Umbilical cord (tissue), 2 donors: ENCODE measurements at places on chromosomes 3 and 15.

- no peak for DNase-seq
Observed at GRCh38 chr3:36817806-36818533, 53.6 kb upstream of the DCLK3 start.

- DNase-seq = no peak
Observed at GRCh38 chr3:142896201-142896755, 7.4 kb upstream of the PCOLCE2 start.

DNA sequence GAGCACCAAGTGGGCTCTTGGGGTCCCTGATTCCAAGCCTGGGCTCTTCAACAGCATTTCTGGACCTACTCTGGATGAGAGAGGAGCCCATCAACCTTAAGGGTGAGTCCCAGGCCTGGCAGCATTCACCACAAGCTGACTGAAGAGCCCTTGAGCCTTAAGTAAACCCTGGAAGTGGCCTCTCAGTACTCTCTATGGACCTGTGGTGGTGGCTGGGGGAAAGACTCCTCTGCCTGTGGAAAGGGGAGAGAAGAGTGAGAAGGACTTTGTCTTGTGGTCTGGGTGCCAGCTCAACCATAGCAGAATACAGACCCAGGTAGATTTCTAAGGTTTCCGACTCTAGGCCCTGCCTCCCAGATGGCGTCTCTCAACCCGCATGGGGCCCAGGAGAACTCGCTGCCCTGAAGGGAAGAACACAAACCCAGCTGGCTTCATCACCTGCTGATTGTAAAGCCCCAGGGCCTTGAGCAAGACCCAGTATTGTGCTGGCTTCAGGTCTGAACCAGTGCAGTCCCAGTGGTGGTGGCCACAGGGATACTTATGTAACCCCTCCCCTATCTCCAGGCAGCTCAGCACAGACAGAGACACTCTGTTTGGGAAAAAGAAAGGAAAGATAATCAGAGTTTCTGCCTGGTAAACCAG, 71.4 kb downstream of the TFDP2 start:
- no peak for DNase-seq

- DNase-seq = no peak
Observed at GRCh38 chr3:141440942-141441341, 45.9 kb upstream of the RASA2 start.

GRCh38 chr3:177835008-177835407, 637.7 kb upstream of the TBL1XR1 start:
- DNase-seq = no peak

GRCh38 chr3:115503394-115503793, 119.9 kb upstream of the GAP43 start:
- DNase-seq = peak; percentile 58

DNA sequence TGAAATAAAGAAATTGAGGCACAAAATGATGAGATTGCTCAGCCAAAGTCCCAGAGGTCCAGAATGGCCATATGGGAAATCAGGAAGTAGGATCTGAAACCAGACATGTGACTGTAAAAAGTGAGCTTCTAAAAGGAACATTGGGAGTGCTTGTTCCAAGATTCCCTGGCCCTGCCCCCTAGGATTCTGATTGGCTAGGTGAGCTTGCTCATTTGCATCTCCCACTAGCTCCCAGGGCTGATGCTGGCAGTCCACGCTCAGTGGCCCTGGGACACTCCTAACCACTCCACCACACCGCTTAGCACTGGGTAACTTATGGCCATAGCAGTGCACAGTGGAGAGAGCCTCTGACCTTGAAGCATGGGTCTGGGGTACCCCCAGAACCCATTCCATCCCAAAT, 326.7 kb downstream of the NTRK3 start:
- DNase-seq = no peak

GRCh38 chr3:64150623-64151207, 74.6 kb downstream of the PRICKLE2 start:
- DNase-seq = peak; percentile 99

DNA sequence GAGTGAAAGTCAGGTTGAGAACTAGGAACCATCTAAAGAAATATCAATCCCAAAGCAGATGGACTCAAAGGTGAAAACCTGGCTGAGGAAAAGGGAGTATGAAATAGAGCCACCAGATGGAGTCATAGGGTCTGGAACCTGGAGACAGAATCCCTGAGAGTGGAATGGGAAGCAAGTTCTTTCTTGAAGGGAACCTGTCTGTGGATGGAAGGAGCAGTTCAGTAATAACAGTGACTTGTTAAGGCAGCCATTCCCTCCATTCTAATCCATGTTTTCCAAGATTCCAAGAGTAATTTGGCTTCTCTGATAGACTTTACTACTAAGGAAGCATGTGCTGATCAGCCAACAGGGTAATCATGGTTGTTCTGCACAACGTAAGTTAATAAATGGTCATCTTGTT, 22.5 kb upstream of the AQP9 start:
- peak; percentile 12 for DNase-seq

DNA sequence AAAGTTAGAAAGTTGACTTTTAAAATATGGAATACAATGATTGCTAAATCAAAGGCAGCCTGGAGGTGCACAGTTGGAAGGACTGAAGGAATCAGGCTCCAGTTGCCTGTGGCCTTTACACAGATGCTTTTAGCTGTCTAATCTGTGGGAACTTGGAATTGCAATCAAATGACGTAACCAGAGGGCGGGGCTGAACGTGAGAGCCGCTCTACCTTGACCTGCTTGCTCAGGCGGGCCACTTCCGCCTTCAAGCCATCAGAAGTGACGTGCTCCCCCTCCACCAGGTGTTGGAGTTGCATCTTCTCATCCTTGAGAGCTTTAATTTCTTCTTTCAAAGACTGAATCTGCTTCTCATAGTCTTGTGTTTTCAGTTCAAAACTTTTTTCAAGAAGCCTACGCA, 37.7 kb upstream of the GNB5 start:
- no peak for DNase-seq

GRCh38 chr3:139231555-139232281, 112.1 kb upstream of the MRPS22 start:
- no peak for DNase-seq

DNA sequence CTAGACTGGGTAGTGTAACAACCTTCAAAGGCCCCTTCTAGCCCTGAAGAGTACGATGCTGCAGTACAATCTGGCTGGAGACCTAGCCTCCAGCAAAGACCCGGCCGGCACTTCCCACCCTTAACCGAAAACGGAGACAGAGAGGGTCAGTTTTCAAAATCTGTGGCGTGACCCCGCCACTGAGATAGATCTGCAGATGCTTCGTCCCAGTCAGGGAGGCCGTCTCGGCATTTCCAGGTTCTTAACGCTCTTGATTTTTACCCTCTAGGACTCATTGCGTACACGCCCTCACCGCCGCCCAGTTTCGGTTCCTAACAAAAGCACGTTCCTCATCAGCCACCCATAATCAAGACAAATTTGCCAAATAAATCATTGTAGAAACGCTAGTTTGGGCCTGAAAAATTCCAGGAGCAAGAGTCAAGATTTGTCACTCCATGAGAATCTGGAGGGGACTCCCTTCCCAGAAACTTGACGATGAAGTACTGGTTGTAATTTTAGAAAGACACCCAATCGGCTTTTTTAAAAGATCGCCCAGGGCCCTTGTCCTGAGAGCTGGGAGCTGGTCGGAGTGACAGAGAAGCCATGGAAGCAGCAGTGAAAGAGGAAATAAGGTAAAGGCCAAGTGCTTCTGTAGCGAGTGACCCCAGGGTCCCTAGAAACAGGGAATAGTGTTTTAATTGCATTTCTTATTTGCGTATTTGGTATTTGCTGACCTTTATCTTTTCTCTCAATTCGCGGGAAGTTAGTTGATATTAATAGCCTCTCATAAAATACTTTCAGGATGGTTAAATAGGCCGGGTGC, 868 bp upstream of the TMEM87A start:
- peak; percentile 70 for DNase-seq

- no peak for DNase-seq
Observed at GRCh38 chr3:121996441-121996840, 25.6 kb downstream of the ILDR1 start.

DNA sequence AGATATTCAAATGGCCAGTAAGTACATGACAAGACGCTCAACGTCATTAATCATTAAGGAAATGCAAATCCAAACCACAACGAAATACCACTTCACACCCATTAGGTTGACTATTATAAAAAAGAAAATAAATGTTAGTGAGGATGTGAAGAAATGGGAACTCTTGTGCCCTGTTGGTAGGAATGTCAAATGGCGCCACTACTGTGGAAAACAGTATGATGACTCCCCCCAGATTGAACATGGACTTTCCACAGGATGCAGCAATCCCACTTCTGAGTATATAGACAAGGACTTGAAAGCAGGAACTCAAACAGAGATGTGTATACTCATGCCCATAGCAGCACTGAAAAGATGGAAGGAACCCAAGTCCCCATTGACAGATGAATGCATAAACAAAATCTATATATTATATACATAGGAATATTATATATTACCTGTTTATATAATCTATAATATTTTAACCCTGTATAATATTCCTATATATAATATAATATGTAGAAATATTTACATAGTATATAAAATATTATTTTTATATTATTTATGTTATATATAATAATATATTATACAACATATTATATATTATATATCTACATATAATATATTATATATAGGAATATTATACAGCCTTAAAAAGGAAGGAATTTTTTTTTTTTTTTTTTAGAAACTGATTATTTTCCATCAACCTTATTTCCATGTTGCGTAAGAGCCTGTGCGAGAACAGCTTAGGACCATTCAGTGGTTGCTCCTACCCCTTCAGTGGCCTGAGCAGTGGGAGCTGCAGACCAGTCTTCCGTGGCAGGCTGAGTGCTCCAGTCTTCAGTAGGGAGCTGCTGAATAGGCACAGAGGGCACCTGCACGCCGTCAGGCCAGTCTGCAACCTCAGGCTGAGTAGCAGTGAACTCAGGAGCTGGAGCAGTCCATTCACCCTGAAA, 17.6 kb upstream of the PIGZ start:
- no peak for DNase-seq

- no peak for DNase-seq
Observed at GRCh38 chr3:105166893-105167292, 199.8 kb upstream of the ALCAM start.
